Activated CD8-positive, alpha-beta memory T cell treated with anti-CD3 and anti-CD28 coated beads for 24 hours (primary cell): ENCODE measurements at places on chromosomes 7 and 10.

- peak; percentile 75 for DNase-seq
Observed at GRCh38 chr10:103692952-103693811, 162.2 kb downstream of the SH3PXD2A start.

DNA sequence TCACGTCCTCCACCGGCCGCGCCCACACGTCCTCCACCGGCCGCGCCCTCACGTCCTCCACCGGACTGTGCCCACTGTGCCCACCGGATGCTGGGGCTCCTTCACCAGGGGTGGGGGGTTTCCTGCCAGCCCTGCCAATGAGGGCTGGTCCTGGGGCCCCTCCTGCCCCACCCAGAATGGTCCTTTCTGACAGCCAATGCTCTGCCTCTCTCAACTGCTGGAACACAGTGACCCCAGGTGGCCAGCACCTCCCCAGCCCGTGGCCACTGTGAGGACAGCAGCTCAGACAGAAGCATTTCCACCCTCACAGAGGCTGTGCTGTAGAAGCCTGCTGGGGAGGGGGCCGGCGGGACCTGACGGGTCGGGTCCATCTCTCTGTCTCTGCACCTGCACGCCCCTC, 90.1 kb upstream of the DNAAF5 start:
- DNase-seq: peak; percentile 67

DNA sequence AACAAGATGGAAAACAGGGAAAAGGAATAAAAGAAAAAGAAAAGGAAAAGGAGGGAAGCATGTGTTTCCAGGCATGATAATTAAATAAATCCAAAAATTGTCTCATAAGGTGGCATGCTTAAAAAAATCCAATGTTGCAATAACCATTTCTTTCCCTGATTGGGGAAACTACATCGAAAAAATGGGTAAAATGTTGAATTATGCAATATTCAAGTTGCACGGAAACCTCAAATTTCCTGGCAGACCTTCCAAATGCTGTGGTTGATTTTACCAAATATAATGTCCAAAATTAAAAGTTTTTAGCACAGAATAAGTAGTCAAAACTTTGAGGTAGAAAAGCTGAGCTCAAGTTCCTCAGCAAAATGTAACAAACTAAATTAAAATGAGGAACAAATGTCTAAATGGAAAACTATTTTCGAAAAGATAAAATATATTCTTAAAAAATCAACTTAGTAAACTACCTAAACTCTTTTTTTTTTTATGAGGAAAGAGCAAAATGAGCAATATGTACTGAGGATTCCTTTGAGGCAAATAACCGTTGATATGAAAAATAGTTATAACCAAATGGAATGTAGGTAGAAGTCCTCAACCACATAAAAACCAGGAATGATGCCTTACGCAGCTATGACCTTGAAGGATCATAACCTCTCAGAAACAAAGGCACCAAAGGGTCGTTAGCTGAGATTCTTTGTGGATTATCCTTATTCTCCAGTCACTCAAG, 52.6 kb downstream of the MACC1 start:
- no peak for DNase-seq

- DNase-seq: no peak
Observed at GRCh38 chr10:22372917-22373316, 27.6 kb downstream of the SPAG6 start.

GRCh38 chr7:80661729-80662128, 23.3 kb downstream of the CD36 start:
- no peak for DNase-seq

GRCh38 chr7:76125560-76125959, 76.1 kb upstream of the SRRM3 start:
- DNase-seq: no peak

- DNase-seq: no peak
Observed at GRCh38 chr10:77404810-77405209, 232.8 kb downstream of the KCNMA1 start.

GRCh38 chr7:79421751-79422150, 31.7 kb downstream of the MAGI2 start:
- no peak for DNase-seq

DNA sequence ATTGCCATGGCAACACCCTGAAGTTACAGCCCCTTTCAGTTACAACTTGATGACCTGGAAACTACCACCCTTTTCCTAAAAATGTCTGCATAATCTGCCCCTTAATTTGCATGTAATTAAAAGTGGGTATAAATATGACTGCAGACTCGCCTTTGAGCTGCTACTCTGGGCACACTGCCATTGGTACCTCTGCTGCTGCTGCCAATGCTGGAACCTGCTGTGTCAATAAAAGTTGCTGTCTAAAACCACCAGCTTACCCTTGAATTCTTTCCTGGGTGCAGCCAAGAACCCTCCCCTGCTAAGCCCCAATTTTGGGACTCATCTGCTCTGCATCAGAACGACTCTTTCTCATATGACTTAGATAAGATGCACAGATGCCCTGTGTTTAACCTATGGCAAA, 10.2 kb upstream of the FRA10AC1 start:
- no peak for DNase-seq

DNA sequence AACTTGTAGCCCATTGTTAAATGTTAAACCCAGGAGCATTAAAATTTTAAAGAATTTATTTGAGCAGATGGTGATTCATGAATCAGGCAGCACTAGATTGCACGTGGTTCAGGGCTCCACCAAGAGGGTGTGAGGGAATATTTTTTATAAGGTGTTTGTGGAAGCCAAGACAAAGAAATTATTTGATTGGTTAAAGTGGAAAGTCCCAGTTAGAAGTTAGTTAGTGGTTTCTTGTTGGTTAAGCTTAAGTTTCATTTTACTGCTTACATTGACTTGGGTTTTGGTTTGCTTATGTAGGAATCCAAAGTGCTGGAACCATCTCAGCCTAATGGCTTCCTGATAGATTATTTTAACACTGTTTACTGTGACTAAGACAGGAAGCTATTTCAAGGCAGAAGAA, 906.2 kb downstream of the LRMDA start:
- DNase-seq: no peak

DNA sequence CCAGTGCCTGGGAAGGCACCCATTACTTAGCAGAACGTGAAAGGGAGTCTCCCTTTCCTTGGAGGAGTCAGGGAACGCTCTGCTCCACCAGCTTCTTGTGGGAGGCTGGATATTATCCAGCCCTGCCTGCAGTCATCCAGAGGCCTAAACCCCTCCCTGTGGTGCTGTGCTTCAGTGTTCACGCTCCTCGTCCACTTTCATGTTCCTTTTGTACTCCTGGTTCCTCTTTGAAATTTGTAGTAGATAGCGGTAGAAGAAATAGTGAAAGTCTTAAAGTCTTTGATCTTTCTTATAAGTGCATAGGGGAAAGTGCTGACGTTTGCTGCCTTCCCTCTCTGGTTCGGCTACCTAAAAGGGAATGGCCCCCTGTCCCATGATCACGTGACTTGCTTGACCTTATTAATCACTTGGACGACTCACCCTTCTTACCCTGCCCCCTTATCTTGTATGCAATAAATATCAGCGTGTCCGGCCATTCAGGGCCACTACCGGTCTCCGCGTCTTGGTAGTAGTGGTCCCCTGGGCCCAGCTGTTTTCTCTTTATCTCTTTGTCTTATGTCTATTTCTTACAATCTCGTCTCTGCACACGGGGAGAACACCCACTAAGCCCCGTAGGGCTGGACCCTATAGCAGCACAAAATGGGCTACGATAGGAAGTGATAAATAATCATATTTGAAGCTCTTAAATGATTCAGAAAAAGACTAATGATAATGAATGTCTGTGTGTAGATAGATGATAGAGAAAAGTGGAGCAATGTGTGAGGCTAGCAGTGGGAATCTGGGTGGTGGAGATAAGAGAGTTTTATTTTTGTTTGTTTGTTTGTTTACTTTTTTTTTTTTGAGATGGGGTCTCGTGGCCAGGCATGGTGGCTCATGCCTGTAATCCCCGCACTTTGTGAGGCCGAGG, 5.8 kb upstream of the ESYT2 start:
- no peak for DNase-seq

GRCh38 chr7:108246227-108246837, 116.2 kb upstream of the LAMB4 start:
- DNase-seq: no peak

- DNase-seq: no peak
Observed at GRCh38 chr7:44534087-44534486, 7.0 kb downstream of the NPC1L1 start.

- no peak for DNase-seq
Observed at GRCh38 chr7:125605241-125605640, 675.6 kb upstream of the POT1 start.

DNA sequence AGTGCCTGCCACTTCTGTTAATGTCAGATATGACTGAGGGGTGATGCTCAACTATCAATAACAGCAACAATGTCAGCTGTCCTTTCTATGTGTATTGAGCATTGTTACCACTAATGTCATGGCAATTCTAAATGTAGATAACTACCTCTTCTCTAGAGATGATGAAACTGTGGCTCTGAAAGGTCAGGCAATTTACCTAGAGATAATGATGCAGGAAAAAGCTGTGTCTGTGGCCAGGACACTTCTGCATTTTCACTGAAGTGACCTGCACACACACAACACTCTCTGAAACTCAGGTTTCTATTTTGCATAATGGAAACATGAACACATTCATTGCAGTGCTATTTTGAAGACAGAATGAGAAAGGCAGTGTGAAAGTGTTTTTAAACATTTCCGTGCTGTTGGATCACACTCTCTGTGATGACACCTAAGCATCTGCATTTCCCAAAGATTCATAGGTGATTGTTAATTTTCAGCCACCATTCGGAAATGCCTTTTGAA, 148.2 kb downstream of the KCND2 start:
- DNase-seq: no peak

- DNase-seq: no peak
Observed at GRCh38 chr7:101913851-101914250, 96.4 kb downstream of the CUX1 start.

GRCh38 chr10:88409236-88409635, 173.9 kb downstream of the RNLS start:
- no peak for DNase-seq

DNA sequence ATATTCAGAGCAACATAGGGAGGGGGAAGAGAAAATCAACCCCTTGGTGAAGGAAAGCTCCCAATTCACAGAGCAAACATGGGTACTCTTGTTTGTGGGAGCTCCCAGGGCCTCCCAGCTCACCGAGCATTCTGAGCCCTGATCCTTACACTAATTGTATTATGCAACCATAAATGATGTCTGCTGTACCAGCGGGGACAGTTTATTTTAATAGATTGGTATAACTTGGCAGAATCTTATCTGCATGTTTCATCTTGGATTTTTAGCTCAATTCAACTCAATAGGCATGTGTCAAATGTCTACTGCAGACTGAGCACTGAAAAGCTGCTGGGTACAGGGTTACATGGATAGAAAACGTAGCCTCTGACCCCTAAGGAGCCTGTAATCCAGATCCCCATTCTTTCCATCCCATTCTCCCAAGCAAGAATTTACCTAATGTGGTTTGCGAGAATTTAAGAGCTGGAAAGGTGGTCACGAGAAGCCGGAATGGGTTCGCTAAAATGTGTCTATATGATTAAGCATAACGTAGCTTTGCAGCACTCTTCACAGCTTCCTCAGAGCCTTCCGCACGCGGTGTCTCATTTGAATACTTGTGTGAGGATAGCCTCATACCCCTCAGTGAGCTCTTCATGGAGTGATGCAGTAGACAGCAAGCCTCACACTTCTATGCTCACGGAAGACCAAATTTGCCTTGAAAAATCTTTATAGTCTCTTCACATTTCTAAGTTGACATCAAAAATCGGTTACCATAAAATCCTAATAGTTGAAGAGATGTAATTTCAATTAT, 18.3 kb downstream of the EGFR start:
- no peak for DNase-seq

DNA sequence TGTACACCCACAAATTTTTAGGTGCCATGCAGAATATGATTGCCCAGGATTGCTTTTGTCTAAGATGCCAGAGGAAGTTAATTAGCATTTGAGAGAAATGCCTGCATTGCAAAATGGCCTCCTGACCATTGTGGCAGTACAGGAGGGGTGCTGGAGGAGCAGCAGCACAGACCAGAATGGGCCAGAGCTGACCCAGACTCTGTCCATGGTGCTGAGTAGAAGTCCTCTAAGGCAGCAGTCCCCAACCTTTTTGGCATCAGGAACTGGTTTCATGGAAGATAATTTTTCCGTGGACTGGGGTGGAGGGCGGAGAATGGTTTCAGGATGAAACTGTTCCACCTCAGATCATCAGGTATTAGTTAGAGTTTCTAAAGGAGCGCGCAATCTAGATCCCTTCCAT, 217.8 kb upstream of the AGK start:
- DNase-seq: no peak

GRCh38 chr10:43109671-43110249, 28.5 kb upstream of the CSGALNACT2 start:
- no peak for DNase-seq

DNA sequence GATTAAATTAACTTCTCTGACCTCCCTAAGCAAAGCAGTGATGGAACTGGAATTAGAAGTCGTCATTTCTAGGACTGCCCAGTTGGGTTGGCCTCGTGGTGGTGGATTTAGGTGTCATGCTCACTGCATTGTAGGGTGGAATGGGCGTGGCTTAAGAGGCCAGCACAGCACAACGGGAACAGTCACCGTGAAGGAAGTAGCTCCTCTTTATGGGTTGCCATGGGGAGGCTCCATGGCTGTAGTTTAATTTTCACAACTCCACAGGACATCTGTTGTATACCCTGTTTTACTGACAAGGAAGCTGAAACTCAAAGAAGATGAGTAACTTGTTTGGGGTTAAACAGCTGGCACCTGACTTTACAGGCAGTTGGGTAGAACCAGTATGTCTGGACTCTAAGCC, 208.3 kb downstream of the CELF2 start:
- DNase-seq: no peak

DNA sequence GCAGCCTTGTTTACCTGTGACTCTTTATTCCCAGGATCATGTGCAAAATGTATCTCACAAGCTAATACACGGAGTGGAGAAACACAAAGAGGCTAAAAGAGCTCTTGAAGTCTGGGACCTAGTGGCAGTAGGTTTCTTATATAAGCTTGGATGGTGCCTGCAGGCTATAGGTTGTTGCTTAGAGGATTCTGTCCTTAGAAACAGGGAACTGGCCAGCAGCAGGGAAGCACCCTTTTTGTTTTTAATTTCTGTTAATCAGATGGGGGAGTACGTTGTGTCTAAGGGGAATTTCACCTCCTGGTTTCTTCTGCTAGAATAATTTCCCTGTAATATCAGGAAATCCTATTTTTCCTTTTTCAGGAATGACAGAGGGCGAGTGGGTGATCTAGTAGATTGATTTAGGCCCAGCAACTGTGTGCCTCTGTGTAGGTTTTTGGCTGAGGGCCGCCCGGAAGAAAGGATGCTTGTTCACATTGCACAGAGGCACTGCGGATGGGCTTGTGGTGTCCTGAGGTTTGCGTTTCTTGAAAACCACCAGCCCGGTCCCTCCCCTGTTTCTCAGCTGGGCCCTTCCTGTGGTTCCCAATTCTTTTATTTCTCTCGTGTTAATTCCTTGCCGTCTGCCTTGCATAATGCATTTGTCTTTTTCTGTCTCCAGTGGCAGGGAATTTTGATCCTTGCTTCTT, 158.0 kb downstream of the CAMK1D start:
- no peak for DNase-seq

DNA sequence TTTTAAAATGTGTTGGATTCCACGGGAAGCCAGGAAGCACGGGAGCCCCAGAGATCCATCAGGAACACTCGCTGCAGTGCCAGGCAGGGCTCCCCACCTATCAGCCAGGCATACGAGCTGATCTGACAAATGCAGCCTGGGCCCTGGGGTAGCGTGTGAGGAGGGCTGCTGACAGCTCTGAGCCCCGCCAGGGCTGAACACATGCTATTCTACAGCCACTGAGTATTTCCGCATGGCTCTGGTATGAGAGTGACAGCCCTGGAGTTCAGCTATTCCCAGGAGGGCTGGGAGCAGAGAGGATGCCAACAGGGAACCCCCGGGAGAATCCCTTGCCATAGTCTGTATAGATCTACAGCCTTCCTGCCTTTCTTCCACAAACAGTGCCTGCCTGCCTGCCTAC, 237.3 kb upstream of the ZMIZ1 start:
- no peak for DNase-seq

GRCh38 chr10:86253091-86254072, 113.2 kb downstream of the GRID1 start:
- peak; percentile 42 for DNase-seq
